Activated naive CD4-positive, alpha-beta T cell treated with Interleukin-2 at 50 U/mL for 16 hours (primary cell): ENCODE measurements at places on chromosomes 5 and 9.

GRCh38 chr9:93959739-93960154, 4.6 kb upstream of the BARX1 start:
- no peak for DNase-seq

DNA sequence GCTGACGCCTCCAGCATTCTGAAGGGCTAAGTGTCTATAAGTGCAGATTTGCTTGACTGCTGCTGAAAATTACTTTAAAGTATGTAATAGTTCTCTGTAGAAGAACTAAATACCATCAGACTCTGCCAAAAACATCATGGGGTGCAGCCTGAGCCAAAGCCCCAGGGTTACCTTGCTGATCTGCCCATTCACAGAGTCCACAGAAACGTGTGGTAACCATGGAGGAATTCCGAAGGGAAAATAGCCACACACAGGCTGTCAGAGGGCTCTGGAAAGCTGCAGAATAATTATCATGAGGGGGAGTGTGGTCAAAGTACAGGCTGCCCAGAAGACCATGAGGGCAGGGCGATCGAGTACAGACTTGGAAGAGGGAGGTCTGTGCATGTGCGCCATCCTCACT, 36.4 kb downstream of the RETREG1 start:
- no peak for DNase-seq

GRCh38 chr5:121257621-121258020, 594.1 kb upstream of the FTMT start:
- DNase-seq, result no peak

DNA sequence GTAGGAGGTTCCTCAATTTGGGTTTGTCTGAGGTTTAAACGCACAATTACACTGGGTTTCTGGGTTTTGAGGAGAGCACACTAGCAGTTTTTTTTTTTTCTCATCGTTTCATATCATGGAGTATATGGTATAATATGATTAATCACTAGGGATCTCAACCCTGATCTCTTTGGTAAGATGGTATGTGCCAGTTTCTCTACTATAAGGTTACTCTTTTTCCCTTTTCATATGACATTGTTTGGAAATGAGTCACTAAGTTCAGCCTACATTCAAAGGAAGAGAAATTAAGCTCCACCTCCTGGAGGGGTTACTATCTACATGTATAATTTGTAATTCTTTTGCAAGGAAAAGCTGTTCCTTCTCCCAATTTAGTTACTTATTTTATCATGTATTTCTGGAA, 35.2 kb downstream of the MTRR start:
- DNase-seq, result no peak

DNA sequence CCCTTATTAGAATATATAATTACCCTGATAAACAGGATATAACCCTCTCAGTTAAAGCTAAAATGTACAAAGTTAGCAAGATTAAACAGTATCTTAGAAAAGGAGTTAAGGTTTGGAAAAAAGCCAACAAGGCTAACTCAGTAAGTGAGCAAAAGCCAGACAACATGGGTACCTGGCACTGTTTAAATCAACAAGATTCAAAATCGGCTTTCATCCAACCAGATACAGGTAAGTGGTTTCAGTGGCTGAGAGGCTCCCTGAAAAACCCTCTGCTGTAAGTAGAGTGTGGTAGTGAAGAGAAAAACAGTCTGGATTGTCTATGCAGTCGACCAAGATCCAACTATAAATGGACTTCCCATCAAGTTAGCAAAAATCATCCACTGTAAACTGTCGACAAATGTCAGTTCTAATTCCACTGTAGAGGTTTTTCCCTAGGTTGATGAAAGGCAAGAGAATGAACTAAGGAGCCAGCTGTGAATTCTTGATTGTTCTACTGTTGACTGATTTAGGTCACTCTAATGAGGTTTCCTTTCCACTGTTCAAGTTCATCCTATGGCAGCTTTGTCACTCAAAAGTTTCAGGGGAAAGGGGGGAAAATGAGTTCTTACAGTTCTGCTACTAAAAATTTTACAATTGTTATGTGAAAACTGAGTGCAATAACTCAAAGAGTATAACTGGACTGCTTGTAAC, 27.3 kb downstream of the ETF1 start:
- no peak for DNase-seq
